Neural crest cell (in vitro differentiated cells): ENCODE measurements at places on chromosomes 6 and 20. TPM values are rescaled to one million over a fixed set of nuclear protein-coding genes. Genes with fewer than 3 reads are reported as not detected.

DNA sequence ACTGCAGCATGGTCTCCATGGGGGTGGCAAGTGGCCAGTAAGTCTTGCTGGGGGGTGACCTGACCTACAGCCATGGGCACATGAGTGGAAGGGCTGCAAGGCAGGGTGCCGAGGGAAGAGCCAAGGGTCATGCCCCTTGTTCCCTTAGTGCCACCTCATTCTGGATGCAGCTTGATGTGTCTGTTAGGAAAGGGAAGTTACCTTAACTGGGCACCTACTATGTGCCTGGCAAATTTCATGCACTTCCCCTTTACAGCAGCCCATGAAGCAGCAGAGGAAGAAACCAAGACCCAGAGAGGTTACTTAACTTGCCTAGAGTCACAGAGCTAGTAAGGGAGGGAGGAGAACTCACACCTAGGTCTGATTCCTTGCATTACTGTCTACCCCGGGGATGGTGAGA lies 174.0 kb downstream of the MRPL14 start:
- DNase-seq = no peak

SIRPG gene
- not detected in 2 replicates for total RNA-seq

GRCh38 chr6:43907789-43908472 lies 137.9 kb downstream of the VEGFA start:
- no peak for DNase-seq

DYNLT2 gene
- 2.8 TPM in 2 replicates for total RNA-seq

DNA sequence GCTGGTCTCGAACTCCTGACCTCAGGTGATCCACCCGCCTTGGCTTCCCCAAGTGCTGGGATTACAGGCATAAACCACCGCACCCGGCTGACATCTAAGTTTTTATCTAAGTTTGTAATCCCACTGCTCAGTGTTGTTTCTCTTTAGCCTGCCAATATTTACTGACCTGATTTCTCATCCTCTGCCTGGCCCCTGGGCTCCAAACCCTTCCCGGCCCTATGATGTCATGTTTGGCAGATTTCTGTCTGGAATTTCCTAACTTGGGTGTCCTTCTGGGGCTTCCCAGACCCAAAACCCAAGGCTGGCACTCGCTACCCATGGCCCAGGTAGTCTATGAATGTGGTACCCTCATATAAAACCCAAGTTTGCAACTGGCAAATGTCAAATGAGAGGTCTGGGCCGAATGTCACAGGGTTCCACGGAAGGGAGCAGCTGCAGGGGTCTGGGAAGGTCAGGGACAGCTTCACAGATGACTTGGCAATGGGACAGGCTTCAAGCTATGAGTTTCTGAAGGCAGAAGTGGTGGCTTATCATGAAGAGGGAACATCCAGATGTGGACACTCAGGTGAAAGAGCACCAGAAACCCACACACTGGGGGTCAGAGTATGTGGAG lies 54.9 kb downstream of the TMEM170B start:
- DNase-seq = no peak

EPPIN gene
- total RNA-seq = not detected in 2 replicates

DNA sequence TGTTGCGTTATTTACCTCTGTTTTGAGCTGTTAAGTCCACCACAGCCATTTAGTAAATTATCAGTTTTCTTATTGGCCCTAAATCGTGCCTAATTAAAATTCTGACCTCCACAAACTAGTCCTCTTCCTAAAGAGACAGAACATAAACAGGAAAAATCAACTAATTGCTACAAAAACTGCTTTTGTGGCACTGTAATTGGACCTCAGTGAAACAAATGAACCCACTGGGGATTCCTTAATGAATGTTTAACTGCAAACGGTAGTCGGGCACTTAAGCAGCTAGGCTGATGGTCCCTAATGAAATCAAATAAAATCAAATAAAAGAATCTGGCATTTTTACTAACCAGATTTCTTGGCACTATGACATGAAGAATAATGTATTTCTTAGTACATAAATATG lies 513.4 kb upstream of the SLC35B3 start:
- DNase-seq = no peak

DNA sequence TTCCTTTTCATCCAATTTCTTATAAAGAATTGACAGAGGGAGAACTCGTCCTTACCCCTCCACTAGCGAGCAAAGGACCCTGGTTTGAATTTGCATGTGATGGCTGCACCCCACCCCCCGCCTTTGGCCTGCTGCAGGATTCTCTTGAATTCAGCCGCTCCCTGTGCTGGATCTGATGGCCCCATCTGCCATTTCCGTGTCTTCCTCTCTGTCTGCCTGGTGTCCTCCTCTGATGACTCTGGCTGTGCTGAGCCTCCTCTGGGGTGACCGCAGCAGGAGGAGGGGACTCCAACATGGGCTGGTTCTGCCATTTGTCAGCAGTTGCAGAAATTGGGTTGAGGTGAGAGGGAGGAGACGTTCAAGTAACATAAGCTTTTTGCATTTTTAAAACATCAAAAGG lies 188.8 kb downstream of the DLL1 start:
- DNase-seq = no peak

- DNase-seq = no peak
Observed at GRCh38 chr6:7152462-7152861, 44.7 kb downstream of the RREB1 start.

- no peak for DNase-seq
Observed at GRCh38 chr20:2386516-2387179, 5.9 kb downstream of the TGM6 start.

DNA sequence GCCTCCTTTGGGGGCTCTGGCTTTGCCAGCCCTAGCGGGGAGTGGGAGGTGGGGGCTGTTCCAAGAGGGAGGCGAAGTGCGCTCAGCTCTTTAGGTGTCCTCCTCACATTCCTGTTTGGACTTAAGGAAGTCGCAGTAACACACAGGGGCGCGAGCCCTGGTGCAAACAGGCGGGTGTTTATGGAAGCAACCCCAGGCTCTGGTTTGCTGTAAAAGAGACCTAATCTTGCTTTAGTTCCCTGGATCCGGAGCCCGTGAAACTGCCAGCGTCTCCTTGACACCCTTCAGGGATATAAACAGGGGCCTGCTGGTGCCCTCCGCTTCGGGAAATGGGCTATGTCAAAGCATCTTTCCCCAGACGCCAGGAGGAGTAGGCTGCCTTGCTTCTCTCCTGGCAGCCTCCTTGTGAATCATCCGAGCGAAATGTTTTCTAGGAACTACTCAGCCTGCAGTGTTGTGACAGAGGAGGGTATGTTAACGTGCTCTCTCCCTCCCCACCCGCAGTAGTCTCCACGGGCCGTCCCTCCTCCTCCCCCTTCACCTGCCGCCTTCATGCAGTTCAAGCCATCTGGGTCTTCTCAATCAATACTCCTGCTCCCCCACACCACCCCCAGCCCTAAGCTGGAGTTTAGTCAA lies 168.0 kb upstream of the LRFN2 start:
- DNase-seq = no peak

DNA sequence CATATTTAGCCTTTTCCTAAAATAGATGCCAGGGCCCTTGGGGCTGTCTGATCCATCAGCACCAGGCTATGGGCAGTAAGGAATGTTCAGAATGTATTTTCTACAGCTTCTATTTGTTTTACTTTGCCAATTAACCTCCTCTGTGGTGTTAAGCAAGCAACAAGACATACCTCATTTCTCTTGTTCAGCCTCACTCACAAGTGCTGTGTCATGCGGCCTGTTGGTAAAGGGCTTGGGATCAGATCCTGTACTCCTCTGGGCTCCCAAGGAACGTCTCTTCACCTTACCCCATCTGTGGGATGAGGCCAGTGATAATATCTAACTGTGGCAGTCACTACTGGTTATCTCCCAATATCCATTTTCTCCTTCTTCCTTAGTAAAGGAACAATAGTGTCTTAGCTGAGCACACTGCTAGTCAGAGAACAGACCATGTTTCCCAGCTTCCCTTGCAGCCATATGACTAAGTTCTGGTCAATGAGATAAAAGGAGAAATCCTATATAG lies 7.0 kb upstream of the DSTN start:
- DNase-seq = no peak

DNA sequence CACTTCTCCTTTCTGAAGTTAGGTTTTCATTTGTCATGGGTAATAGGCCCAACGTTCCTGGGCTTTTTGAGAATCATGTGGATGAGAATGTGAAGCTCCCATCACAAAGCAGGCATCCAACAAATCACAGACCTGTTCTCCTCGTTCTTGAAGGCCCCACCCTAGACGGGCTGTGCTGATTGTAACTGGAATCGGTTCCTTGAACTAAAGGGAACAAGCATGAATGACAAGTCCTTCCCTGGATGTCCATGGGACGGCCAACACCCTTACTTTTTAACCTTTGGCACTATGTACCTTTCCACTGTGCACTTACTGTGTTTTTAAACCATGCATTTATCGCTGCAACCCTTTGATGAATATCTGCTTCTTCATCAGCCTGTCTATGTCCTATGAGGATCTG lies 438.2 kb downstream of the CD83 start:
- DNase-seq = no peak

GRCh38 chr20:59891581-59891980 lies 41.9 kb downstream of the SYCP2 start:
- DNase-seq = no peak

- no peak for DNase-seq
Observed at GRCh38 chr6:75762063-75762462, 13.0 kb downstream of the MYO6 start.

DNA sequence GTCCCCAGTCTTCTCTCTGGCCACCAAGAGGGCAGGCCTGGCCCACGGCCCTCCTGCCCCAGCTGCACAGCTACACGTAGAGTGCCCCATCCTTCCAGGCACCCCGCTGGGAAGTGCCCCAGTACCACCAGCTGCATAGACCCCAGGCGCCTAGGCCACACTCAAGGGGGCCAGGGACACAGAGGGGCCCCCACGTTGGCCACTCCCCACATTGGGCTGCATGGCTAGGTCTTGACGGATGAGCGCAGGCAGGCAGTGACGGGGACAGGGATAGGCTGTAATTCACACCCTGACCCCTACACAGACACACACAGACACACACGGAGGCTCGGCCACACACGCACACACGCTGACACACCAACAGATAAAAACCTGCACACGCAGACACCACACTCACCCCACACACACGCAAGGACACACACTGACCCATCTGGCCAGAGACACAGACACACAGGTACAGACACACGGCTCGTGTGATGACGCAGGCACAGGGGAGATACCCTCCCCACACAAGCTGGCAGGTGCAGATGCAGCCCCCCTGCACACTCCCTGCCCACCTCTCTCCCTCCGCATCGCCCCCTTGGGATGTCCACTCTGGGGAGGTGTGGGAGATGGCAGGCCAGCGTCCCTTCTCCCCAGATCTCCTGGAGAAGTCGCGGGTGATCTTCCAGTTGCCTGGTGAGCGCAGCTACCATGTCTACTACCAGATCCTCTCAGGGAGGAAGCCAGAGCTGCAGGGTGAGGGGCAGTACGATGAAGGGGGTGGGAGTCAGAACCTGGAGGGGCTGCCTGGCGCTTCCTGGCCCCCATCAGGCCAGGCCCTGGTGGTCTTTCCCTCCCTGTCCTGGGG lies 30.0 kb downstream of the MYH7B start:
- no peak for DNase-seq

DNA sequence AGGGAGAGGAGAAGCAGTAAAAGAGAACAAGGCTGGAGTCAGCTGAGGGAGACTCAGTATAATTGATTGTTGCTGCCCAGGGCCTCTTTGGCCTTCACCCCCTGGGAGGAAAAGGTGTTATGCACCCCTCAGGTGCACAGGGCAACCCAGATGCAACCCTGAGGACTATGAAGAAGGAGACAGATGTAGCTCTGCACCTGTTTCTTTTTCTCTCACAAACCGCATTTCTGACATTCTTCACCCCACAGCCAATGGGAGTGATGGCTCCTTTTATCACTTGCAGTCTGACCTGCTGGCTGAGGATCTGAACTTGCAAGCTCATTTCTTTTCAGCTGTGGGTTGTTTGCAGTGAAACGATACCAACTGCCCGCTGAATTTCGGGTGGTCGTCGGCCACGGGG lies 64.1 kb upstream of the F13A1 start:
- DNase-seq = no peak

- DNase-seq = no peak
Observed at GRCh38 chr6:139701003-139701402, 326.6 kb upstream of the CITED2 start.

DNA sequence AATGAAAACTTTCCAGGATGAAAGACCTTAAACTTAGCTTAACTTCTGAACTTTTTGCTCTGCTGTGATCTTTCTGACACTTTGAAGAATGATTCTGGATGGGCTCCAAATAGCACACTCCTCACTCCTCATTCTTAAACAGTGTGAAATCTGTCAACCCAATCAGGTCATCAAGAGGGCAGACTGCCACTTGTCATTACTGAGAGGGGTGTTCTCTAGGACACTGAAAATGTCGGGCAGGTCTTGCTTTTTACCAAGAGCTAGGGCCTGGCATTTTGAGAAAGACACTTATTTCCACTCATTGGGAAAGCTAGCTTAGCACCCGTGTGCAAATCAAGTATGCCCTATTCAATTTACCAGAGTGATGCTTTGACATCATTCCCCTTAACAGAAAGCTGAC lies 122.2 kb downstream of the MTFR2 start:
- no peak for DNase-seq

PSMB8 gene
- total RNA-seq = 1.1 and 1.7 TPM in 2 replicates

GRCh38 chr6:69994251-69994650 lies 127.9 kb downstream of the COL19A1 start:
- DNase-seq = no peak

SALL4 gene
- total RNA-seq = 90.7 and 91.1 TPM in 2 replicates

DNA sequence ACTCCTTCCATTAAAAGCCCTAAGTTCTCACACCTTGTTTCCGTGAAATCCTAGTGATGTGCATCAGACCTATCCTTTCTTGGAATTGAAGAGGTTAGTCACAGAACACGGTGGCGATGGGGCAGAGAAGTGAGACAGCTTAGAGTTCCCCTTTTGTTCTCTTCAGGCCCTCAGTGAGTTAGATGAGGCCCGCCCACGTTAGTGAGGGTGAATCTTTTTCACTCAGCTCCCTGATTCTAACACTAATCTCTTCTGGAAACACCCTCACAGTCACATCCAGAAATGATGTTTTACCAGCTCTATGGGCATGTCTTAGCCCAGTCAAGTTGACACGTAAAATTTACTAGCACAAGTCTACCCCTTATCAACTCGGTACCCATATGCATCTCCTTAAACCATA lies 172.7 kb upstream of the NOX3 start:
- no peak for DNase-seq

GRCh38 chr6:73579851-73580246 lies 59.0 kb upstream of the EEF1A1 start:
- DNase-seq = no peak

XRN2 gene
- 101 and 102 TPM in 2 replicates for total RNA-seq

- no peak for DNase-seq
Observed at GRCh38 chr20:63366390-63367365, 5.5 kb upstream of the CHRNA4 start.

GRCh38 chr6:97412511-97412910 lies 129.5 kb upstream of the MMS22L start:
- no peak for DNase-seq
